ENCODE measurements at places on chromosomes 6 and 20. TPM values are rescaled to one million over a fixed set of nuclear protein-coding genes. Genes with fewer than 3 reads are reported as not detected.

NKX2-2 gene
- not detected for total RNA-seq

DNA sequence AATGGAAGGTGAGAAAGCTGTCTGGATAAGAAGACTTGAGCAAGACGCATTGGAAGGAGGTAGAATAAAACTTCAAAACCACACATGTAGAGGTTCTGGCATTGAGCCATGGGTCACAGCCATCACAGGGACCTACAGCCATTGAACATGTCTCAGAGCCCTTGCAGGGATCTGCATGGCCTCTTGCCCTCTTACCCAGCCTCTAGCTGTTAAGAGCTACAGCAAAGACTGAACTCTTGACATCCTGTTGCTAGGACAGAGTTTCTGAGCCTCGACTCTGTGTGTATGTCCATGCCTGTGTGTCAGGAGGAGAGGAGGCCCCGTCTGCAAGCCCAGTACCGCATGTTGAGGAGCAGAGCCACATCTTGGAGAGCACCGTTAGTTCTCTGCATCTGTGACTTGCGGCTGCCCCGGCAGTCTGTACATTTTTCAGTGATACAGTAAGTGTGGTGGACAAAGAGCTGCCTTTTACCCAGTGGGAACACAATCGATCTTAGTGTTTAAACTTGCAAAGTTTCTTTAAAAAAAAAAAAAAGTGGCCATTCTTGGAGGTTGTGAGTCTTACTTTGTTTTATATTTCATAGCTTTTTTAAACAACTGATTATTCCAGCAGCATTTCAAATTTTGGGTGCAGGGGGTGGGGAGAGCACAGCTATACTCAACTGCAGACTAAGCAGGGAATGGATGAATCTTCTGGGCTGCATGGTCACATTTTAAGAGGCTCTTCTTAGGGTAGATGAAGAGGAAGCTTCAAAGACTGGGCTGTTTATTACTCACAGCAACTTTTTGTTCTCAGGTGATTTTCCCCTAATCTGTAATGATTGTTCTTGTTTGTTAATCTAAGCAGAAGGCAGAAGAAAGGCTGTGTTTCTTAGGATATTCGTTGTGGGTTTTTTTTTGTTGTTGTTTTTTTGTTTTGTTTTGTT is 88.5 kb downstream of the TBC1D7 start:
- DNase-seq: no peak
- H3K27me3 ChIP-seq: no peaks in the 10 kb centered on the region
- H3K4me3 ChIP-seq: no peak overlapping the region
- no peak overlapping the region for H3K27ac ChIP-seq
- H3K4me1 ChIP-seq: peaks cover 6% of the 10 kb centered on the region

GRCh38 chr6:29071831-29072723 is 15.0 kb downstream of the OR2B3 start:
- DNase-seq: peak; percentile 59
- H3K27me3 ChIP-seq: no peaks in the 10 kb centered on the region
- H3K4me3 ChIP-seq: no peak overlapping the region
- no peaks in the 10 kb centered on the region for H3K36me3 ChIP-seq
- H3K4me1 ChIP-seq: no peaks in the 10 kb centered on the region

GRCh38 chr6:113645576-113645970 is 211.6 kb upstream of the MARCKS start:
- H3K27ac ChIP-seq: peak overlapping the region; percentile 97
- H3K36me3 ChIP-seq: no peaks in the 10 kb centered on the region
- peaks cover 34% of the 10 kb centered on the region for H3K4me1 ChIP-seq
- H3K4me3 ChIP-seq: no peak overlapping the region

GRCh38 chr6:138830248-138830647 is 34.4 kb downstream of the ECT2L start:
- H3K27ac ChIP-seq: no peak overlapping the region
- DNase-seq: no peak
- H3K36me3 ChIP-seq: no peaks in the 10 kb centered on the region
- H3K27me3 ChIP-seq: no peaks in the 10 kb centered on the region
- no peaks in the 10 kb centered on the region for H3K4me1 ChIP-seq

DNA sequence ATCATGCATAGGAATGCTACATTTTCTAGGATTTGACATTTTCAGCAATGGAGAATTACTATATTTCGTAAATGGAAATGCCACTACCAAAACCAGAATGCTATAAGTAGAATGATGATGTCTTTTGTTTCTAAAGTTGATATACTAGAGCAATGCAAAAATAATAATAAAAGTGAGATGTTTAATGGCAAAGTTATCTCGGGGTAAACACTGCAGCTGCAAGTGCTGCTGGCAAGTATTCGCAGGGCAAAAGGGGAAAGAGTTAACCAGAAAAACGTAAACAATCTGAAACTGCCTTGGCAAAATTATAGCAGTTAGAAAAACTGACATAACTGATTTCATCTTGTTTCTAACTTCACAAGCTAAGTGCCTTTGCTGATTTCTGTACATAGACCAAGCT is 45.5 kb upstream of the FILIP1 start:
- no peak overlapping the region for H3K27ac ChIP-seq
- no peak overlapping the region for H3K4me3 ChIP-seq
- no peak for DNase-seq

GRCh38 chr6:150408842-150409241 is 40.0 kb downstream of the IYD start:
- peaks cover 9% of the 10 kb centered on the region for H3K4me1 ChIP-seq
- H3K27ac ChIP-seq: no peak overlapping the region
- no peaks in the 10 kb centered on the region for H3K27me3 ChIP-seq
- no peak overlapping the region for H3K4me3 ChIP-seq

Measured in hepatocyte (in vitro differentiated cells).